ACHN (cell line): ENCODE measurements at places on chromosomes 7 and 10.

- no peak for DNase-seq
Measured at GRCh38 chr7:2717293-2718261, 29.6 kb downstream of the AMZ1 start.

- DNase-seq, result no peak
Measured at GRCh38 chr10:130899856-130900255, 411.7 kb downstream of the TCERG1L start.

- no peak for DNase-seq
Measured at GRCh38 chr7:132419542-132419941, 156.7 kb downstream of the PLXNA4 start.

GRCh38 chr7:5586963-5587348 is 163.3 kb upstream of the TNRC18 start:
- no peak for DNase-seq

GRCh38 chr10:60461688-60462087 is 72.0 kb upstream of the ANK3 start:
- no peak for DNase-seq

DNA sequence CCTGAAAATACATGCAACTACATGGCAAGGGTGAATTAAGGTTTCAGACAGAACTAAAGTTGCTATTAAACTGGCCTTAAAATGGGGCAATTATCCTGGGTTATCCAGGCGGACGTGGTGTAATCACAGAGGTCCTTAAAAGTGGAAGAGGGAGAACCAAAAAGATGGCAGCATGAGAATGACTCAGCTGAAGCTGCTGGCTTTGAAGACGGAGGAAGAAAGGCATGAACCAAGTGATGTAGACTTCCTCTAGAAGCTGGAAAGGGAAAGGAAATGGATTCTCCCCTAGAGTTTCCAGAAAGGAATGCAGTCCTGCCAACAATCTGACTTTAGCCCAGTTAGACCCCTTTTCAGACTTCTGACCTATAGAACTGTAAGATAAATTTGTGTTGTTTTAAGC is 27.0 kb upstream of the UBN2 start:
- DNase-seq, result no peak
